Left ventricle myocardium superior (tissue), 1 donor: ENCODE measurements at places on chromosomes 16 and 17.

DNA sequence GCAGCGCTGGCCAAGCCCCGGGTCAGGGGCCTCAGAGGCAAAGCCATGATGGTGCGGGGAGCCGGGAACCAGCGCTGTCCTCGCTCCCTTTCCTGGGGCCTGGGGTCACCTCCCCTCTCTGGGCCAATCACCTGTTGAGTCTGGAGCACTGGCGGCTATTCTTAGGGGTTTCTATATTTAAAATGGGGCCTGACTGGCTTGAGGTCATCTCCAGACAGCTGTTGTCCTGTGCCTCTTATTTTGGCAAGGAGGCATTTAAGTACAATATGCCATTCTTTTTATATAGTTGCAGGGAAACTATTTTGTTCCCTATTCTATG is at the start of gene COX6A2:
TSS of gene COX6A2 (minus strand) at position 82 of the 319 bp plus-strand sequence. CDS start at position 47, 35 bp downstream.
- peak; percentile 81 for DNase-seq

- DNase-seq, result no peak
Measured at GRCh38 chr16:79380995-79381602, 219.4 kb downstream of the MAF start.

- DNase-seq, result no peak
Measured at GRCh38 chr17:74767111-74767516, 9.0 kb downstream of the NAT9 start.

DNA sequence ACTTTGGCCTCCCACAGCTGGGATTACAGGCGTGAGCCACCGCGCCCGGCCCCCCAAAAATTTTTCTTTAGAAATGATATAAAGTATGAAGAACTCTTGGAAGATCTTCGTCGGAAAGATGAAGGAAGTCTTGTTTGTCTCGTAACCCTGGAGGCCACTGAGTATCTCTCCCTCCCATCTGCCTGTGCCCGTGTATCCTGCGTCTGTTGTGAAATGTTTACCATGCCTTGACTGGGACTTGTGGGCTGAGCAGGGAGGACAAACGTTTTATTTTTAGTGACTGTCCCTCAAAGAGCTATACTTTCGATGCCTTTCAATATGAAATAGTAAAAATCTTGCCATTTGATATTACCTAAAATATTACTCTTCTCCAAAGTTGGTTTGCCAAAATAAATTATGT is 121.2 kb downstream of the RPTOR start:
- no peak for DNase-seq

- no peak for DNase-seq
Measured at GRCh38 chr16:23902034-23902747, 66.4 kb downstream of the PRKCB start.

GRCh38 chr17:79905832-79906231 is 66.6 kb upstream of the CBX4 start:
- peak; percentile 1 for DNase-seq

DNA sequence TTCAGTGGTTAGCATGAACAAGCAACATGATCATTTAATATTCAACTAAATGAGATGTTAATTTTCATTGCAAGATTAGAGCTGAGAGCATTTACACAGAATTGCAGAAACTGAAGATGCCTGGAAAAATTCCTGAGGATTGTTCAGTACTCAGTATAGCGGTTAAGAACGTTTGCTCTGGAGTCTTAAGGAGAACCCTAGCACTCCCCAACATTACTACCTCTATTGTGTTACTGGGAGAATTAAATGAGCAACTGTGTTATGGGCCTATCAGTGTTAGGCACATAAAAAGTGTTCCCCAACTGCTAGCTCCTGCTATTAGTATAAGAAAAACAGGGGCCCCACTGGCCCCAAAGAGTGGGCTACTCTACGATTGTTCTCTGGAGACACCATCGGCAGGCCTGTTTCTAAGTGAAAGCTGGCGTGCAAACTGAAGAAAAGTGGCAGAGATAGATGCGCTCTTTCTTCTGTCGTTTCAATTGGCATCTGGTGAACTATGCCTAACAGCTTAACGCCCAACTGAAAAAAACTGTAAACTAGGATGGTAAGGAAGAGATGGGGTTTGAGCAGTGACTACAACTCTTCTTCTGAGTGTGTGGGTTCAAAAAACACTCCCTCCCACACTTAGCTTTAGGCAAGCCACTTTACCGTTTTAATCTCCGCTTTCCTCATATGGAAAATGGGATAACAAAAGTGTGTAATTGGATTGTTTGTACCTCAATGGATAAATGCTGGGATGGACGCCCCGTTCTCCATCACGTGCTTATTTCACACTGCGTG is 1.3 kb downstream of the CDR2 start:
- DNase-seq, result no peak

DNA sequence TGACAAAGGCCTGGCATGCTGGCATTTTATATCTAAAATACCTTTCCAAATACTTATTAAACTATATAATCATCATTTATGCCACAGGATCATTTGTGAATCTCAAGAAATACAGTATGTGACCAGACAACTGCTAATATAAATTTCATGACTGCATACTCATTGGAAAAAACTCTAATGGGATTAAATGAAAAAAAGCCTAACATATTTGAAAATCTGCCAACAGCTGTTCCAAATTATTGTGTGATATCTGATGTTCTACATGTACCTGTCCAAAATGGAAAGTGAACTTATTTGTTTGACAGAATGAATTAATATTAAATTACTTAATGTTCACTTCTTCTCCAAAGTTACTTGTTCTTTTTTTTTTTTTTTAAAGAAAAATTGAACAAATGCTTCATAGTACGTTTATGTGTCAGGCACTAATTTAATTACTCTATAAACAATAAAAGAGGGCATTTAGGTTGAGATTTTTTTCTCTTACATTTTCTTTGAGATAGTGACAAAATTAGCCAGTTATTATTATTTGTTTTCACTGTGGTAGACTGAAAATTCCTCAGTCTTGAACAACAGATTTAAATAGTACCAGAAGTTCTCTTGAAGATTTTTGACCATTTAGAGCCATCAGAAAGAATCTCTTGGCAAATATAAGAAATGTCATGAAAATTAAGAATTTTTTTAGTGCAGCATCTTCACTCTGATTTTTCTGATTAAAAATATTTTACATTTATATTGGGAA is 114.0 kb downstream of the FTO start:
- no peak for DNase-seq

GRCh38 chr17:47929218-47930000 is 12.0 kb upstream of the PNPO start:
- DNase-seq, result peak; percentile 61

GRCh38 chr17:38355251-38355650 is 3.6 kb downstream of the SOCS7 start:
- DNase-seq, result no peak

DNA sequence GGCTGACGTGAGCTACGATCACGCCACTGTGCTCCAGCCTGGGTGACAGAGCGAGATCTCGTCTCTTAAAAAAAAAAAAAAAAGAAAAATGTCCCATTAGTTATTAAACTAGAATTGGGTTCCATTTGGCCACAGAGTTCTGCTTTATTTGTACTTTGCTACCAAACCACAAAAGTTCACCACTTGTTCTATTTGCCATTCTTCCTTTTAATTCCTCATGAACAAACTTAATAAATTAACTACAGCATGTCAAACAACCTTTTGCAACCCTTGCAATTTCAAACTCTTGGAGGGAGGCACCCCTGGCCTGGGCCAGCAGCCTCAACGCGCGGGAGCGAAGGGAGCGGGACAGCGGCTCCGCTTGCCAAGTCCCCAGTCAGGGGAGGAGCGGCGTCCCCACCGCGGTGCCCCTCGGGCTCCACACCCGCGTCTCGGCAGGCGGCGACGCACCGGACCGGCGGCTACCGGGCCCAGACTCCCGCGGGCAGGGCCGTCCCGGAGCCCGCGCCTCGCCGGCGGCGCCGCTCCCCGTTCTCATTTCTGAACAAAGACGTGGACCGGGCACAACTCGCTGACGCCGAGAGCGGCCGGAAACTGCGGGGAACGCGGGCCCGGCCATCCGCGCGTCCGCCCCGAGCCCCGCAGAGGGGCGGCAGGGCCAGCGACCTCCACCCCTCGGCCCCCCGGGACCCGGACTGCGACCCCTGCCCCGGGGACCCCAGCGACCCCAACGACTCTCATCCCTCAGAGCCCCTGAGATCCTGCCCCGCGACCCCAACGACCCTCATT is 775 bp downstream of the CYTH1 start:
- peak; percentile 78 for DNase-seq

DNA sequence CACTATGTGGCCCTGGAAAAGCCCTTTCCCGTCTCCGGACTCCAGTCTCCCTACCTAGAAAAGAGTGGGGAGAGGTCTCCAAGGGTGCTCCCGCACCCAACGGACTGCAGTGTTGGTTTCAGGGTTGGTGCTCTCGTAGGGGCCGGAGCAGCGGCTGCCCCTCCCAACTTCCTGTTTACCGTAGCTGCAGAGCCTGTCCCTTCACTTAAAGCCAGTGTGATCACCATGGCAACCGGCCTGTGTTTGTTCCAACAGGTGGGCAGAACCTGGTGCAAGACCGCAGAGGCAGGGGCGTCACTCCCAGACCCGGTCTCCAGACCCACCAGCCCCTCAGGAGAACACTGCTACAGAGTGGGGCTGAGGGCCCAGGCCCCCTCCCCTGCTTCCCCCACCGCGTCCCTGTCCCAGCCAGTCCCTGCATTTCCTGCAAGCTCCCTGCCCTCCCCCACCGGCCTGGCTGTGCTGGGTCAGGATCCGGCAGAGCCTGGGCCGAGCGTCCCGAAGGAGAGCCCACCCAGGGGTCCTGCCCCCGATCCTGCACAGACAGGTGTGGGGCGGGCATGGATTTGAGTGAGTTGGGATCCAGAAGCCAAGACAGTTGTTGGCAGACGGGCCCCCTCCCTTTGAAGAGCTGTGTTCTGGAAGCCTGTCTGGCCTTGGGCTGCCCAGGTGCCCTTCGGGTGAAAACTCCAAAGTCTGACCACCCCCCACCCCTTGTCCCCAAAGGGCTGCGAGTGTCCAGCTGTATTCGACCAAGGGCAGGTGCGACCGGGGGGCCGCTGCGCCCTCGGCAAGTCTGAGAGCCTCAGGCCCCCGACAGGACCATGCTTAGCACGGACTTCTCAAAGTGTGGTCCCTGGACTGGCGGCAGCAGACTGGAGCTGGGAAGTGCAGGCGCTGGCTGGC is 1.5 kb upstream of the BAIAP3 start:
- DNase-seq, result peak; percentile 72

GRCh38 chr16:17403859-17404545 is 66.8 kb downstream of the XYLT1 start:
- DNase-seq, result no peak

DNA sequence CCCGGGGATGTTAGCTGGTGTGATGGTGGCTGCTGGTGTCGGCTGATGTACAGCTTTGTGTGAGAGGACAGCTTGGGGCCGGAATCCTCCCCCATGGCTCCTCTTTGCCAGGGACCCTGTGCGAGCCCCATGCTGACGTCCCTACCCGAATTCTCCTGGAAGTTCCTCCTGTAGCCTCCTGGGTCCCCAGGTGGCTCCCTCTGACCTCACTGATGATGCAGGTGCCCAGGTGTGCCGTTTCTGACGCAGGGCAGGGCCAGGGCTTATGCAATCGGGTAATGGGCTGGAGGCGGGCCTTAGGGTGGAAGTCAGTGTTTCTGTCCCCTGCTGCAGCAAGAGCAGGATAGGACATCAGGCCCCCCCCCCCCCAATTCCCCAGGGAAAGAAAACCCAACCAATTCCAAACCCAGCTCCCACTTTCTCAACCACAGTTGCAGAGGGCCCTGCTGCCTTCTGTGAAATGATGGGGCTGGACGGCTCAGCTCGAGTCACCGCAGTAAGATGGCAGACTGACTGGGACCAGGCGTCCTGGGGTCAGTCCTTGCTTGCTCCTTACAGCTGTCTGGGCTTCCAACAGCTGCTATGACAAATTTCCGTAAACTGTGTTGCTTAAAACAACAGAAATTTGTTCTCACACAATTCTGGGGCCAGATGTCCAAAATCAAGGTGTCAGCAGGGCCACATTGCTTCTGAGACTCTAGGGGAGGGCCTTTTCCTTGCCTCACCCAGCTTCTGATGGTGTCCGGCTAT is 139.0 kb upstream of the PLCG2 start:
- no peak for DNase-seq

- DNase-seq, result no peak
Measured at GRCh38 chr17:2068031-2068518, 13.2 kb downstream of the HIC1 start.

DNA sequence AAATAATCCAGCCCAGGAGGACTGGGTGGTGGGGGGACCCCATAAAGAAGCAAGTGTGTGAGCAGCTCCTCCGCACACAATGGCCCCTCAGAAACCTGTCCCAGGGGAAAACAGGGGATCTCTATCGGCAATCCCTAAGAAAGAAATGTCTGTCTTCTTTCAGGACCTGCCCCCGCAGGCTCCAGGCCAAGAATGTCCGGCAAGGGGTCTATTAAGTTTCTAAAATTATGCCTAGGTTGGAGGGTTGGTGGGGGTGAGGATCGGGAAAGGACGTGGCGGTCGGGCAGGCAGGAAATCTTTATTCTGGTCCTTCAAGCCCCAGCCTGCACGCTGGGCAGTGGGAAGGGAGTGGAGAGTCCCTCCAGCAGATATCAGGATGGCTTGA is 23.4 kb upstream of the LITAF start:
- no peak for DNase-seq

- DNase-seq, result no peak
Measured at GRCh38 chr16:58471209-58471975, 28.6 kb upstream of the NDRG4 start.

DNA sequence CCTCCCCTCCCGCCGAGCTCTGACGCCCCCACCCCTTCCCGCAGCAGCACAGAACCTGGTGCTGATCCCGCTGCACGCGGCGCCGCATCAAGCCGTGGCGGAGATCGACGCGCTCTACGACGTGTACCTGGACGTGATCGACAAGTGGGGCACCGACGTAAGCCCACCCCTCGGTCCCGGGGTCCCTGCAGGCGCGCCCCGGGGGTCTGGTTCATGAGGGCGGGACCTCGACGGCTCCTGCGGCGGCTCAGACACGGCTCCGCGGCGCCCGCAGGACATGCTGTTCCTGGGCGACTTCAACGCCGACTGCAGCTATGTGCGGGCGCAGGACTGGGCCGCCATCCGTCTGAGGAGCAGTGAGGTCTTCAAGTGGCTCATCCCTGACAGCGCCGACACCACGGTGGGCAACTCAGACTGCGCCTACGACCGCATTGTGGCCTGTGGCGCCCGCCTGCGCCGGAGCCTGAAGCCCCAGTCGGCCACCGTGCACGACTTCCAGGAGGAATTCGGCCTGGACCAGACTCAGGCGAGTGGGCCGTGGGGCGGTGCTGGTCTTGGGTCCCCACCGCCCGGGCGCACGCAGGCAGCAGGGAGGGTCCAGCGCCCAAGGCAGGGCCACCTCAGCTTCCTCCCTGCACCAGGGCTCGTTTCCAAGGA is 1.4 kb downstream of the DNASE1L2 start:
- DNase-seq, result peak; percentile 57

GRCh38 chr17:61720016-61720795 is 129.2 kb upstream of the NACA2 start:
- no peak for DNase-seq

DNA sequence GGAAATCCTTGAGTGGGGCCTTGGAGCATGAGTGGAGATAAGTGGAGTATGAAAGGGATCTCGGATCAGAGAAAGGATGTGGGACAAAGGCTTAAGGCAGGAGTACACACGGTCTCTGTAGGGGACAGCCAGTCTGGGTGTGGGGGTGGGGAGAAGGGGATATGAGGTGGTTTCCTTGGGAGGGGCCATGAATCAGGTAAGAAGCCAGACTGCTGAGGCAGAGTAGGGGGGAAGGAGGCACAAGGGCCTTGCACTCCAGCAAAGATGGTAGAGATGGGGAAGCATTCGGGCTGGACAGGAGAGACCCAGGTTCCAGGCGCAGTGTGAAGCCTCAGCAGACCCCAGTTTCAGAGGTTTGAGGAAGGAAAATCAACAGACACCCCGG is 1.6 kb downstream of the HSD11B2 start:
- no peak for DNase-seq

- no peak for DNase-seq
Measured at GRCh38 chr17:46063241-46063640, 64.2 kb downstream of the STH start.
